Kidney epithelial cell (primary cell): ENCODE measurements at places on chromosomes 16 and 17.

- no peak for DNase-seq
Measured at GRCh38 chr16:78147911-78148401, 48.5 kb downstream of the WWOX start.

DNA sequence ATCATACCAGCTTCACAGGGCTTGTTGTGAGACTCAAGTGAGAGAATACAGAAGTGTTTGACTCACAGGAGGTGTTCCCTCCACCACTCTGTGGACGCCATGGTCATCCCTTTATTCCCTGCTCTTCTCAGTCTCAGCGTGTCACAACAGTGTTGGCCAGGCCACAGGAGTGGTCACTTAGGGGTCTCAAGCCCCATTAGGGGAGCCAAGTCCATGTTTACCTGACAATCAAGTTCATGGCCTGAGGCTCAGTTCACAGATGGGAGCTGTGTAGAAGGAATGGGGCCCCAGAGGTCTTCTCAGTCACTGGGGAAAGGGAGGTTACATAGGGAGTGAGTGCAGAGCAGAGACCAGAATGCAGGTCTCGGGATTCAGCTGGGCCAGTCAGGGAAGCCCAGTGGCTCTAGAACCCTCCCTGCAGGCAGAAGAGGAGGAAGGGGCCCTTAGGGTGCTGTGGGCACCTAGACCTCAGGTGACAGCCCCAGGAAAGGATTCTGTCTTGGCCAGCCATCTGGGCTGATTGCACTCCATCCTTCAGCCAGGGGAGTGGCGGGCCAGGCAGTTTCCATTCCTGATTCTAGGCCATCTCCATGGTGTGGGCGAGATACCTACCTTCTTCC lies 9.5 kb upstream of the CENPT start:
- DNase-seq, result no peak

GRCh38 chr17:50902372-50903353 lies 36.5 kb upstream of the TOB1 start:
- DNase-seq, result no peak

DNA sequence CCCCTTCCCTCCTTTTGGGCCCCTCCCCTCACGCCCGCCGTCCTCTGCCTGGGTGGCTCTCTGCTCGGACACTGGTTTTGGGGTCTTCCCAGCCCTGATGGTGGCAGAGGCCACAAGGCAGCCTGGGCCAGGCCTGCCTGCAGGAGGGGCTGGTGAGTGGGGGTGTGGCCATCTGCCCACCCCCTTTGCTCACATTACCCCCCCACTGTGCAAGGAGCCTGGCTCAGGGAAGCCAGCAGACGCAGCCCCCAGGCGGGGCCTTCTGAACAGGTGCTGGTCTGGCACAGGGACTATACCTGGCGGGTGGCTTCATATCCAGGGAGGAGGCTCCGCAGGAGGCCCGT lies 10.7 kb upstream of the ZFPM1 start:
- DNase-seq, result no peak

- no peak for DNase-seq
Measured at GRCh38 chr17:64461788-64462187, 12.9 kb downstream of the MILR1 start.

GRCh38 chr17:77832180-77832560 lies 126.3 kb upstream of the TNRC6C start:
- DNase-seq, result no peak

DNA sequence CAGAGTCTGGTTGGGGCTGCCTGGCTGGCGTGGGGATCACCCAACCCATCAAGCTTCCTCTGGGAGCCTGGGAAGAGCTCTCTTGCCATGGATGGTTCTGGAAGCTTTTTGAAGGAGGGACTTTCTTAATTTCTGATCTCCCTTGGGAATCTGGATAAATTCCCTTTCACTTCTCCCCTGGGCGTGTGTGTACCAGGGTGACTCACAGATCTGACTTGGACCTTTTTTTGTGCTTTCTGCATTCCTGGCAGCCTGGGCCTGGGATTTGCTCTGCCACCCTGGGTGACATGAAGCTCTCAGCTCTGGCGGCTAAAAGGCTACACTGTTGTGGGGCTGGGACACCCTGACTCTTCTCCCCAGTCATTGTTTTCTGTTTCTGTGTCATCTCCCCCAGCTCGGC lies 70.1 kb downstream of the ABCC1 start:
- no peak for DNase-seq

- DNase-seq, result no peak
Measured at GRCh38 chr16:89122322-89122851, 28.7 kb downstream of the ACSF3 start.
